ENCODE measurements at places on chromosomes 13 and 19. TPM values are rescaled to one million over a fixed set of nuclear protein-coding genes. Genes with fewer than 3 reads are reported as not detected.

DNA sequence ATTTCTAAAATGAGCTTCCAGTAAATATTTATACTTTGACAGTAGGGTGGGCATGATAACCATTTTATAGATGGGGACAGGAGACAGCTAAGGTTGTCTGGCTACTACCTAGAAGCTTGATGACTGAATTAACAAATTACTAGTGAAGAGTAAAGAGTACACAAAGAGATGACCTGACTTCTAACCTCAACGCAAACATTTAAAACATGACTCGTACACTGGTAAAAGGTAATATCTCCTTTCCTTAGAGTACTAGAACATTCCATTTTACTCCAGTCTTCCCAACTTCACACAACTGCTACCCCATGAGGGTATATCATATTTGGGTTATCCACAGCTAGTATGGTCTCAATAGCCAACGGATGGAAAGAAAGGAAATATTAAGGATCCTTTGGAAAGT, 258.9 kb downstream of the FOXO1 start:
- H3K27ac ChIP-seq: no peak overlapping the region
- H3K36me3 ChIP-seq: no peaks in the 10 kb centered on the region
- no peak for DNase-seq
- H3K27me3 ChIP-seq: no peaks in the 10 kb centered on the region

GRCh38 chr13:104843401-104843800, 1692.1 kb downstream of the EFNB2 start:
- H3K4me3 ChIP-seq: no peak overlapping the region
- no peak for DNase-seq
- H3K36me3 ChIP-seq: no peaks in the 10 kb centered on the region
- H3K27me3 ChIP-seq: no peaks in the 10 kb centered on the region

- no peak overlapping the region for H3K4me3 ChIP-seq
- no peak overlapping the region for H3K27ac ChIP-seq
- no peaks in the 10 kb centered on the region for H3K4me1 ChIP-seq
- H3K27me3 ChIP-seq: no peaks in the 10 kb centered on the region
Measured at GRCh38 chr13:49731766-49732165, 40.5 kb upstream of the EBPL start.

DNA sequence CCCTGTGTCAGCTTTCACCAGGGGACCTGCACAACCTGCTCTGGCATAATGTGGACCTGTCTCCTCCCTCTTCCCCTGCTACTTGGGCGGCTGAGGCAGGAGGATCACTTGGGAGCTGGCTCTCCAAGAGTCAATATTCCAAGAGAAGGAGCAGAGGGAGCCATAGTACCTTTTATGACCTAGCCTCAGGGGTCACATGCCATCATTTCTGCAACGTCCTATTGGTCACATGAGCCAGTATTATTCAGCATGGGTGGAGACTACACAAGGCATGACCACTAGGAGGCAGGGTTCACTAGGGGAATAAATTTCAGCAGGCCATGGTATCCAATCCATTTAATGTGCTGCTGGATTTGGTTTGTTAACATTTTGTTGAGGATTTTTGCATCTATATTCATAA, 12.0 kb upstream of the SHFL start:
- no peaks in the 10 kb centered on the region for H3K4me1 ChIP-seq
- H3K36me3 ChIP-seq: no peaks in the 10 kb centered on the region
- no peak overlapping the region for H3K27ac ChIP-seq
- DNase-seq: no peak
- H3K4me3 ChIP-seq: no peak overlapping the region

DNA sequence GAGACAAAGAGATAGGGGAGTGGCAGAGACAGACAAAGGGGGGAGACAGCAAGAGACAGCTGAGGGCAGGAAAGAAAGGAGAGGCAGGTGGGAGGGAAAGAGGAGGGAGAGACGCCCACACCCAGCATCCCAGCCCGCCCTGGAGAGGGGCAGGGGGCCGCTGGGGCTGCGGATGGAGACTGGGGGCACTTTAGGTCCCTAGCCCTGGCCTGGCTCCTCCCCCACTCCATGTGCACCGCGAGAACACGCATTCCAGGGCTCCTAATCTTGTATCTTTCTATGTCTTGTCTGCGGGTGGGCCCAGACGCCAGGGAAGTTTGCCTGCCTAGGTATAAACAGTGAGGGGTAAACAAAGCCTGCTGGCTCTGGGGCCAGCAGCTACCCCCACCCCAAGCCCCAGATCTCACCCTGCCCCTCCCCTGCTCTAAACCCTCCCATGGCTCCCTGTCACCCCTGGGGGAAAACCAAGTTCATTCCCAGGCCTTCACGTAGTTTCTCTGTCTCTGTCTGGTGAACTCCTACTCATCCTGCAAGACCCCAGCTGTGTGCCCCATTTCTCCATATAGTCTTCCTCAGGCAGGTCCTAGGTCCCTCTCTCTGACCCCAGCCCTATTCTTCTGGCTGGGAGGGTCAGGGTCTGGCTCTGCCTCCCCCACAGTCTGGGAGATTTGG, 5.7 kb downstream of the TLE5 start:
- peak overlapping the region; percentile 97 for H3K27ac ChIP-seq
- H3K4me3 ChIP-seq: no peak overlapping the region
- H3K4me1 ChIP-seq: peaks cover 60% of the 10 kb centered on the region
- H3K36me3 ChIP-seq: no peaks in the 10 kb centered on the region

DNA sequence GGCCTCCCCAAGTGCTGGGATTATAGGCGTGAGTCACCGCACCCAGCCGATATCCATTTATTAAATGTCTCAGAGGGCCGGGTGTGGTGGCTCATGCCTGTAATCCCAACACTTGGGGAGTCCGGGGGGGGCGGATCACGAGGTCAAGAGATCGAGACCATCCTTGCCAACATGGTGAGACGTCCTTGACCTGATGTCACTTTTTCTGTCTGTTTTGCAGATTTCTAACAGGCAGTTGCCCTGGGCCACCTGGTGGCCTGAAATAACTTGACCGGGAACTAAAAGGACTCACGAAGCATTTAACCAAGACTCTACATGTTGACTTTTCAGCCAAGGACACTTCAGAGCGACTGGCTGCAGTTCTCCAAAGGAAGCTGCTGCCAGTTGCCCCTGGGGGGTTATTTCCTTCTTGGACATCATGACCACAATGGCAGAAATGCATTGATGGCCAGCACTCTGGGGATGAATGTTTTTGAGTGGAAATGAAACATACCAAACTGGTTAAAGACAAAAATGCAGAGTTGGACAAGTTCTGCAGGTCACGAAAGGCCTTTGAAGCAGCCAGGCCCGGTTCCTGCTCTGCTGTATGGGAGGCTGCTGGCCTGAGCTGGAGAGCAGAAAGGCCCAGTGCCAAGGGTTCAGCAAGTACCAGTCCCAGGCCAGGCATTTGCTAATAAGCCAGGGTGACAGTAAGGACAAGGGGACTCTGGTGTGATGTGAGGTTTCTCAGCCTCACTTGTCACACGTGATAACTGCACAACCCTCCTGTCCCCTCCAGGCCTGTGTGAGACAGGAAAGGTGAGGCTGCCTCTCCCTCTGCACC, 8.3 kb downstream of the ZNF837 start:
- no peaks in the 10 kb centered on the region for H3K36me3 ChIP-seq
- peak; percentile 48 for DNase-seq
- H3K27ac ChIP-seq: no peak overlapping the region
- H3K27me3 ChIP-seq: no peaks in the 10 kb centered on the region

GRCh38 chr13:112643759-112644459, 45.9 kb upstream of the ATP11A start:
- H3K27ac ChIP-seq: no peak overlapping the region
- DNase-seq: no peak
- no peaks in the 10 kb centered on the region for H3K36me3 ChIP-seq
- no peaks in the 10 kb centered on the region for H3K4me1 ChIP-seq
- H3K27me3 ChIP-seq: no peaks in the 10 kb centered on the region
- H3K4me3 ChIP-seq: no peak overlapping the region

DNA sequence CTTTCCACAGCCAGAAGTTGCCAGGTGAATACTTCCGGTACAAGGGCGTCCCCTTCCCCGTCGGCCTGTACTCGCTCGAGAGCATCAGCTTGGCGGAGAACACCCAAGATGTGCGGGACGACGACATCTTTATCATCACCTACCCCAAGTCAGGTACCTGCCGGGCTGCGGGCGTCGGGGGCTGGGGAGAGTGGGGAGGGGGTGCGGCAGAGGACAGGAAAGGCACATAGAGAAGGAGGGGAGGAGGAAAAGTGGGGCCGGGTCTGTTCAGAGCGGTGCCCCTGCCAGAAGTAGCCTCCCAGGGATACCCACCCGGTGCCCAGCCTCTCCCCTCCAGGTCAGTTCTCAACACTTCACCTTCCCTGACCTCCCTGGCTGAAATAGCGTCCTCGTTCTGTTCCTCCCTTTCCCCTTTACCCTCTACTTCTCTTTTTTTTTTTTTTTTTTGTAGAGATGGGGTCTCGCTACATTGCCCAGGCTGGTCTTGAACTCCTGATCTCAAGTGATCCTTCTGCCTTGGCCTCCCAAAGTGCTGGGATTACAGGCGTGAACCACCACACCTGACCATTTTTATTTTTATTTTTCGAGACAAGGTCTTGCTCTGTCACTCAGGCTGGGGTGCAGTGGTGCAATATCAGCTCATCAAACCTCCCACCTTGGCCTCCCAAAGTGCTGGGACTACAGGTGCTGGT, 24.1 kb downstream of the SULT2B1 start:
- H3K27me3 ChIP-seq: no peaks in the 10 kb centered on the region
- no peak for DNase-seq
- no peak overlapping the region for H3K27ac ChIP-seq
- no peaks in the 10 kb centered on the region for H3K36me3 ChIP-seq

GRCh38 chr13:85503797-85504196, 295.4 kb downstream of the SLITRK6 start:
- no peaks in the 10 kb centered on the region for H3K4me1 ChIP-seq
- no peaks in the 10 kb centered on the region for H3K27me3 ChIP-seq
- DNase-seq: no peak
- H3K27ac ChIP-seq: no peak overlapping the region
- H3K36me3 ChIP-seq: no peaks in the 10 kb centered on the region
- no peak overlapping the region for H3K4me3 ChIP-seq

DNA sequence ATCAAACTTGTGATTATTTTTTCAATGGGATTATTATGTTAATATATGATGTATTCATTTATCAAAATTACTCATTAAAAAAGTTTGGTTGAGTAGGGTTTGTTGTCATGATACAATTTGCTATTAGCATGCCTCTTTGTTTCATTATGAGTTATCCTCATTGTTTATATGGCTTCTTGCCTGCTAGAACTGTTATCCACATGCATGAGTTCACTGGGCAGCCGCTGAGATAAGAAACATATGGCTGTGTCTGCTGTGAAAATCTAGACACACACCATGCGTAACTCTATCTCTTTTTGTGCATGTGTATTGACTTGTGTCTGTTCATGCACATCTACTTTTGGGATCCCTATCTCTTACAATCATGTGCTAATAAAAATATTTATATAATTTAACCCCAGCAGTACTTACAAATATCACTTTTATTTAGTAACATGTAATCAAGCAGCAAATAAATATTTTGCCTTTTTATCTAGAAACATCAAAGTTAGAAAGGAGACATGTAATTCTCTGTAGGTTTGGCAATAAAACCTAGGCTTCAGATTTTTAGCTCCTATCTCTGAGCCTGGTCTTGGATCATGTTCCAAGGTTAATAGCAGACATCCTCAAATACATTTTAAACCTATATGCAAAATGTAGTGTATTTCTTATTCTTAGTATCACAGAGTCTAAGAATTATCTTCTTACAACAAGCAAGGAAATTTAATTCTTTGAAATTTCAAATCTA, 11.2 kb upstream of the KLF12 start:
- H3K4me3 ChIP-seq: no peak overlapping the region
- no peaks in the 10 kb centered on the region for H3K4me1 ChIP-seq
- DNase-seq: no peak
- H3K36me3 ChIP-seq: no peaks in the 10 kb centered on the region
- H3K27me3 ChIP-seq: no peaks in the 10 kb centered on the region

DNA sequence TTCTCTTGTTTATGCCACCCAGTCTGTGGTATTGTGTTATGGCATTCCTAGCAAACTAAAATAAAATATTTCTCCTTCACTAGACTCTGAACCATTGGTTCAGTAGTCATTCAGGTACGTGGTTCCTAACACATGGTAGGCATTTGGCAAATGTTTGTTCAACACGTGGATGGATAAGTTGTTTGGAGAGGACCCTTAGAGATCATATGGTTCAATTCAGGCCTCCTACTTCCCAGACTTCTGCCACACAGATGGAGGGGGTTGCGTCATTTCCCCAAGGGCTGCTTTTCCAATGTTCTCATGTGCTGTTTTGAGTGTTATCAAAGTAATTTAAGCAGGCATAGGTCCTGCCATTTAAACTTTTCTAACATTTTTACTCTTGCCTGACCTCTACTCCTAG, 6.7 kb downstream of the CXCL17 start:
- peaks cover 15% of the 10 kb centered on the region for H3K4me1 ChIP-seq
- no peak overlapping the region for H3K27ac ChIP-seq
- DNase-seq: no peak
- H3K27me3 ChIP-seq: no peaks in the 10 kb centered on the region
- no peak overlapping the region for H3K4me3 ChIP-seq

- no peaks in the 10 kb centered on the region for H3K4me1 ChIP-seq
- H3K4me3 ChIP-seq: no peak overlapping the region
- no peak for DNase-seq
- no peak overlapping the region for H3K27ac ChIP-seq
Measured at GRCh38 chr13:113597391-113598080, 13.0 kb downstream of the TFDP1 start.

DNA sequence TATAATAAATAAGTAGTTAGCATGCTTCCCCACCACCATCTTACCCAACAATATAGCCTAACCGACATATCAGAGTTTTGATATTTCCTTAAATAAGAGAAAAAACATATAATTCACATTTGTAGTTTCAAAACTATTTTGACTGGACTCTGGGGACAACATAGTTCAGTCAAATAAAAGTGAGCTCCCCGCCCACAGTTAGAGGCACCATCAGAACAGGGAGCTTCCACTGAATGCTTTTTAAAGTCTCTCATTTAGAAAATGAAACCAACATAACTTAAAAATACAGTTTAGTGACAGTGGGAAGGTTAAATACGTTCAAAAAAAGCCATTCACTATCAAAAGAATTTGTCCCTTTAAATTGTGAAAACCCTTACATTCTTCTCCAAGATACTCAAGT, 92.8 kb downstream of the EPSTI1 start:
- H3K4me3 ChIP-seq: no peak overlapping the region
- no peaks in the 10 kb centered on the region for H3K27me3 ChIP-seq
- no peaks in the 10 kb centered on the region for H3K36me3 ChIP-seq
- no peaks in the 10 kb centered on the region for H3K4me1 ChIP-seq

The ZNF30 gene
- total RNA-seq: 3.3 TPM

The ZNF793 gene
- total RNA-seq: 25.6 TPM

The FCAR gene
- total RNA-seq: not detected

The ATP4B gene
- not detected for total RNA-seq

The PRKCSH gene
- 256 TPM for total RNA-seq

The SHISA7 gene
- 1.0 TPM for total RNA-seq

The PTOV1 gene
- 257 TPM for total RNA-seq

The FPR3 gene
- total RNA-seq: 15.6 TPM
